ENCODE measurements at places on chromosomes 6 and 20.
A peak's percentile ranks its signal among the peaks of the same experiment; 100 is the strongest.

- no peak for DNase-seq
Observed at GRCh38 chr6:152292555-152292954, 344.6 kb downstream of the SYNE1 start.

DNA sequence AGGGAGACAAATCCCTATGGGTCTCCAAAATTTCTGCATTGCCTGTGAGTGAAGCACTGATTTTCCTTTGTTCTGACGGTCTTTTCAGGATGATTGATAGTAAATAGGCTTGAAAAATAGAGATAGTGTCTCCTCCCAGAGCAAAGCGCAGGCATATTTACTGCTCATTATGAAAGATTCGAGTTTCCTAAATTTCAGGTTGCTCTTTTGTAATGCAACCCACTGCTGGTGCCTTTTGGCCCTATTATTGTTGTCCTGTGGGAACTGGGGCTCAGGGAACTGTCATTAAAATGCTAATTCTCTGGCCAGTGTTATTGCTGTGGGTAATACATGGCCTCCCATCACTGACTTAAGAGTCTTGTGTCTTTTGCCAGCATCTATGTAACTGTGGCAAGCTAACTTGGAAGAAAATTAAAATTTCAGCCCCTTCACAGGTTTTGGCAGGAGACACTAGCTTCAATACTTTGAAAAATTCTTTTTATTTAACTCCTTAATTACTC is 754.1 kb upstream of the MAP3K7 start:
- DNase-seq, result peak; percentile 6

- peak; percentile 62 for DNase-seq
Observed at GRCh38 chr6:135266675-135267074, 85.6 kb downstream of the MYB start.

GRCh38 chr20:46651091-46651962 is at the start of gene SLC13A3:
Gene SLC13A3 (minus strand): TSS chr20:46651459. CDS start chr20:46651421, 38 bp downstream.
- DNase-seq, result peak; percentile 2

DNA sequence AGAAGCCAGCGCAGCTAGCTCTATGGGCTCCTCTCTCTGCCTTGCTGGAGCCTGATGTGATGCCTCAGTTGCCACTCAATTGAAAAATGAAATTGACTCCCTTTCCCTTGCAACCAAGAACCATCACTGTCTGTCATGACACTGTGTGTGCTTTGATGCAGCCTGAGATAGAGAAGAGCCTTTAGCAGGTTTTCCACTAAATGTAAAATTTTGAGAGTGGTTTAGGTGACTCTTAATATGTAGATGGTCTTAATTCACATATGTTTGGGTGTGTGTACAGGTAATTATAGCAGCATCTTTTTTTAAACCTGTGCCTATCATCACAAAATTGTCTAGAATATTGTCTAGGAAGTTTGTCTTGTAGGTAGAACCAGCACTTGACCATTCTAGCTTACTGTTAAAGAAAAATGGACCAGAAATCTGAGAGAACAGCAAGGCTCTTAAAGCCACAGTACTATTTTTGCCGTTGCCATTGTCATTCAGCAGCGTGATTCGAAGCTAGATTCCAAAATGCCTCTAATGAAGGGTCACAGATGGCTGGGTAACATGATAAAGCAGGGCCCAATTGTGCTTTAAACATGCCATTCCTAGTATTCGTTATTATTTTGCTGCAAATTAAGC is 1.3 kb downstream of the ARFGEF3 start:
- peak; percentile 55 for DNase-seq

GRCh38 chr20:19958928-19959327 is 58.2 kb upstream of the NAA20 start:
- DNase-seq, result no peak

GRCh38 chr6:27161115-27161514 is 86.4 kb upstream of the PRSS16 start:
- DNase-seq, result no peak

GRCh38 chr6:165002866-165003265 is 306.5 kb downstream of the C6orf118 start:
- no peak for DNase-seq

DNA sequence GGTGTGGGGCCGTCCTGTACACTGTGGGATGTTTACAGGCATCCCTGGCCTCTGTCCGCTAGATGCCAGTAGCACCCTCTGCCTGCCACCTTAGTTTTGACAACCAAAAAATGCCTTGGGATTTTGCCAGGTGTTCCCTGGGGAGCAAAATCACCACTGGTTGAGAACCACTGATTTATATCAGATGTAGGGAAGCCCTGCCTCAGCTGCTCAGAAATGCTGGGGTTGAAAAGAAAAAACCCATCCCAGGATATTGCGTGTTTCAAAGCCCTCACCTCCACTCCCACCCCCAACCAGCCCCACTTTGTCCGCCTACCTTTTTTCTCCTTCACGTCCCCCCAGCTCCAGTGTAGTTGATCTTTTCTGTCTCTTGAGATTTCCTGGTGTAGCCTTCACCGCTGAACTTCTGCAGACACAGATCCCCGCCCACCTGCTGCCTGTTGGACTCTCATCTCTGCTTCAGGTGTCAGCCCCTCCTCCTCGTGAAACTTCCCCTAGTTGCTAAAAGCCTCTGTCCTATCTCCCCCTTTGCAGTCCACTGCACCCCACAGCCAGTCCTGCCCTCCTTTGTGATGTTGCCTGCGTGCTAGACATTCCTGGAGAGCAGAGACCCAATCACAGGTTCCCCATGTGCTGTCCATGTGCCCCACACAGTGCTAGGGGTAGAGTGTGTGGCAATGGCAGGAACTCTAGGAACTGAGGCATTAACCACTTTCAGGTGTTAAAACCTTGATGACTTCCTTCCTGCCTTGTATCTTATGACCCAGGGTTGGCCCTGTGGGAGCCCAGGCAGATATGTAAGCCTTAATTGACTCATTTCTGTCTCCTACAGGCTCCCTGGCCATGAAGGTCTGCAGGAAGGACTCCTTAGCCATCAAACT is 98.9 kb downstream of the TBC1D7 start:
- peak; percentile 59 for DNase-seq

DNA sequence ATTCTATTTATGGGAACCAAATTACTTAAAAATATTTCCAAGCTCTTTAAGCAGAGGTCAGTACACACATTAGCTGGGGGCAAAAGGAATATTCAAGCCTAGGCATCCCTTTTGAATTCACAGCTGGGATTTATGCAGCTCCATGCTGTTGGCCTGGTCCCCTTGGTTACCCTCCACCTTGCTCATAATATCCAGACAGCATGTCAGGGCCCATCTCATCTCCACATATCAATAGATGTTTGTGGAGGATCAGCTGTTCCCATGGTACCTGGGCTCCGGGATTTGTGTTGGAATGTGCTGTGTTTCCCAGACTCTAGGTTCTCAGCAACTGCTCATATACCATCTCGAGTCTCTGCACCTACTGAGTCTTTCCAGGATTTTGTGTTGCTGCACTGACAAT is 534.8 kb downstream of the BMP2 start:
- no peak for DNase-seq

GRCh38 chr20:43586641-43587040 is 4.1 kb upstream of the IFT52 start:
- DNase-seq, result no peak

DNA sequence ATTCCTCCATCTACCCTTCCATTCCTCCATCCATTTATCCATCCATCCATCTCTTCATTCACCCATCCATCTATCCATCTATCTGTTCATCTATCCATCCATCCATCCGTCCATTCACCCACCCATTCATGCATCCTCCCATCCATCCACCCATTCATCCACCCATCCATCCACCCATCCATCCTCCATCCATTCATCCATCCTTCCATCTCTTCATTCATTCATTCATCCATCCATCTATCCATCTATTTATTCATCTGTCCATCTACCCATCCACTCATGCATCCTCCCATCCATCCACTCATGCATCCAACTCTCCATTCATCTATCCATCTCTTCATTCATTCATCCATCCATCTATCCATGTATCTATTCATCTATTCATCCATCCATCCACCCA is 380.9 kb downstream of the CDH4 start:
- DNase-seq, result no peak

- DNase-seq, result no peak
Observed at GRCh38 chr6:16548121-16548520, 213.1 kb downstream of the ATXN1 start.

DNA sequence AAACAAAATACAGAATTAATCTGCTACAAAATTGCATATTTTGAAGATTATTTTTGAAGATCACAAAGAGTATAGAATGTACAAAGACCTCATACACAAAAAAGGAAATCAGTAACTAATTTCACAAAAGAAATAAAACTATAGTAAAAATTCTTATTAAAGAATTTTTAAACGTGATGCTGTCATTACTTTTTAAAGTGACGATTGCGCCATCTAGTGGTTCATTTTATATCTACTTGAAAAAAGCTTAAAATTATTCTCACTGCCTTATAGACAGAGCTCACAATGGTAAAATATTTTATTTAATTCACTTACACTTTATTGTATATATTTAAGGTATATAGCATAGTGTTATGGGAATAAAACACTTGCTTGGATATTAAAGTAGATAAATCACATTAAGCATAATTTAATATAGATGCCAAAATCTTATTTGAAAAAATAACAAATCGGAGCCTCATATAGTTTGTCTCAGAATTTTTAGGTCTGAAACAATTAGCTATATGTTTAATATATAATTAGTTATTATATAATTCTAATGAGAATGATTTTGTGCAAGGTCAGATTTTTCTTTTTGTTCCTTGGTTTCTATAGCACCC is 128.8 kb downstream of the PHF3 start:
- peak; percentile 53 for DNase-seq

DNA sequence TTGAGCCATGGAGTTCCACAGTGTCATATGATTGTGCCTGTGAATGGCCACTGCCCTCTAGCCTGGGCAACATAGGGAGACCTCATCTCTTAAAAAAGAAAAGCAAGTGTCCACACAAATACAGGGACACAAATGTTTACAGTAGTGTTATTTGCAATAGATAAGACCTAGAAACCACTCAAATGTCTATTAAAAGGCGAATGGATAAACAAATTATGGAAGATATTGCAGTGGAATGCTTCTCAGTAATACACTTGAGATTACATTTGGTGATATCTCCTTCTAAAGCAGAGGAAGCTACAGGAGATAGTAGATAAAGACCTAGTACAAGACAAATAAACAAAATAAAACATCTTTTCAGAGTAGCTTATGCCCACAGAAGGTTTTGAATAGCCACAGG is 44.6 kb upstream of the ASCC3 start:
- DNase-seq, result no peak

DNA sequence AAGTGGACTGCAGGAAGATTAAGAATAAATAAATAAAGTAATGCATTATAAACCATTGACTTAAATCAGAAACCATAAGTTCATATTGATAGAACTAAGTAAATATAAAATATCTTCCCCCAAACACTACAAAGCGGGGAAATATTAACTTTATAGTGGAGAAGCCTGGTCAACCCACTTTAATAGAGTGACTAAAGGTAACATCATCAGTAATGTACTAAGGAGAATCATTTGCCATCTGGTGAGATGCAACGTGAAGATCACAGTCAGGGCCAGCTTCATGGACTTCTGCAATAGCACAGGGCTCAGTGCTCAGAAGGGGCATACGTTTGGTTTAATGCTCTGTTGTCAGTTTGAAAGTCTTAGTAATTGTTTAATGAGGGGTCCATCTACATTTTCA is 58.8 kb upstream of the CD83 start:
- DNase-seq, result no peak

GRCh38 chr20:1324598-1325172 is 4.3 kb downstream of the SDCBP2 start:
- no peak for DNase-seq

DNA sequence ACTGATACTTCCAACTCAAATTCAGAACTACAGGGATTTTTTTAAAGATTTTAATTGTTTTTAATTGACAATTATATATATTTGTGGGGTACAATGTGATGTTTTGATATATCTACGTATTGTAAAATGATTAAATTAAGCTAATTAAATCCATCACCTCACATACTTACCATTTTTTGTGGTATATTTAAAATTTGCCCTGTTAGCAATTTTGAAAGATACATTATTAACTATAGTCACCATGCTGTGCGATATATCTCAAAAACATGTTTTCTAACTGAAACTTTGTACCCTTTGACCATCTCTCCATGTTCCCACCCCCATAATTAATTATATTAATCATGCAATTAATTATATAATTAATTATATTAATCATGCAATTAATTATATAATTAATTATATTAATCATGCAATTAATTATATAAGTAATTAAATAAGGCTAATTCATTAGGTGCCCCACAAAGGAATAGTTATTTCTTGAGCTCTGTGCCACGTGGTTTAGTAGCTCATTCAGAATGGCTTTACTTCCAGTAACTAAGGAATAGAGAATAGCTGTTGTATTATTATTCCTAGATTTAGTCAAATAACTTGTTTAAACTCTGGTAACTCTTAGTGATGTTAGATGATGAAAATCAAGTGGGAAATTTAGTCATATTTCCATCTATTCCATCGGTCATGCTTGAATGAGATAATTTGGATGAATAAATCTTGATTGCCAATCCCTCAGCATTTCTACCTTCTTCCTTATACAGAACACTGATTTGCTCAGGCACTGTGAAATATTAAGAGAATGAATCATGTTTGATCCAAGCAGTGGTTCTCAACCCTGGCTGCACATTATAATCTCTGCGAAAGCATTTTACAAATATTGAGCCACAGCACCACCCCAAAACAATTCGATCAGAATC is 25.1 kb downstream of the LOC128125822 start:
- peak; percentile 78 for DNase-seq

DNA sequence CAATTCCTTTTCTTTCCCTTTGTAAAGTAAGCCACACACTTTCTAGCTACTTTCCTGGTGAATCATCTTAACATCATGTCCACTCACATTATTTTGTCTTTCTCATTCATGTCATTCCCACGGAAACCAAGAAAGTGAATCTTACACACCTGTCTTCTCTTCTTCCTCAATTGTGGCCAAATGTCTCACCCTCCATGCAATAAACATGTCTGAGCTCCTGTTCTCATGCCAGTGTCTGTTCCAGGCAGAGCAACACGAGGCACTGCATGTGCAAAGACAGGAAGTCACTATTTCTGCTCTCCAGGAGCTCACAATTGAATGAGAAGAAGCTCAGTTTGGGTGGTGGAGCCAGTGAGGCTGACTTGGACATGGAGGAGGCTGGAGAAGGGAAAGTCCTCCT is 29.0 kb upstream of the TMEM244 start:
- no peak for DNase-seq

DNA sequence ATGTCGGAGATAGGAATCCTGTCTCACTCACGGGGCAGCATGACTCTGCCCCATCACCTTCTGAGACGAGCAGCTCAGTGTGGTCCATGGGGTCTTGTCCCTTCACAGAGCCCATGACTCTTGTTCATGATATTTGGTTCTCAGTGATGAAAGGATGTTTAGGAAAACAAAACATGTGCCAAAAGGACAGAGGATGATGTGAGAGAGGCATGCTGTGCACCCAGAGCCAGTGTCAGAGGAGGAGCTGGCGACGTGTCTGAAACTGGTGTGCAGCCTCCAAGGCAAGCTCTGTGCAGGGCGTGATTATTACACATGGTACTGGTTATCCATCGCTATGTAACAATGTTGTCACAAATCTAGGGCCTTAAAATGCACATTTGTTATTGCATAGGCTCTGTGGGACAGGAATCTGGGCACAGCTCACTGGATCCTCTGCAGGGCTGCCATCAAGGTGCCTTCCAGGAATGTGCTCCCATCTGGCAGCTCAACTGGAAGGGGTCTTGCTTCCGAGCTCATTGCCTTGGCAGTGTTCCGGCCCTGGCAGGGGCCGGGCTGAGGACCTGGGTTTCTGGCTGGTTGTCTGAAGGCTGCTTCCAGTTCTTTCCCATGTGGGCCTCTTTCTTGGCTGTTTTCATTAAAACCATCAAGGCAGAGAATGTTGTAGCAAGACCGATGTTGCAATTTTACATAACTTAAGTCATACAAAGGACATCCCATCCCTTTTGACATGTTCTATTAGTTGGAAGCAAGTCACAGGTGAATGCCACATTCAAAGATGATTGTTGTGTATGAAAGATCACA is 175.4 kb downstream of the ERMARD start:
- no peak for DNase-seq
